Stimulated activated CD4-positive, alpha-beta T cell treated with anti-CD3 and anti-CD28 coated beads, TNF-alpha, amount 100 ng/mL, for 4 hours (primary cell): ENCODE measurements at places on chromosomes 5 and 9.

DNA sequence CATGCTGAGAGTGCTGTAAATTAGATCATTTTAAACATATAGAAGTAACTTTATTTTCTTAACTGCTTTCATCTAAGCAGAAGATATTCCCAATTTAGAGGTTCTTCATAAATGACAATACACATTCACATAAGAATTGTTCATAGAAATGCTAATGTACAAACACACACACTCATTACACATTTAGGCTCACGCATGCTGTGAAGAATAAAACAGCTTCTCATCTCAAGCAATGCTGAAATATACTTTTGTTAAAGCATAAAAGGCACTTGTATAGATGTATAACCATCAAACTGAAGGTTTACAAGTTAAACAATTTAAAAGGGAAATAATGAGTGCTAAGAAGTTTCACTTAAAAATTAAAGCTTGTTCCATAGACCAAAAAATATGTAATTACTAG, 18.1 kb upstream of the FTMT start:
- DNase-seq: no peak

GRCh38 chr9:82606071-82606470, 456.9 kb downstream of the RASEF start:
- no peak for DNase-seq

DNA sequence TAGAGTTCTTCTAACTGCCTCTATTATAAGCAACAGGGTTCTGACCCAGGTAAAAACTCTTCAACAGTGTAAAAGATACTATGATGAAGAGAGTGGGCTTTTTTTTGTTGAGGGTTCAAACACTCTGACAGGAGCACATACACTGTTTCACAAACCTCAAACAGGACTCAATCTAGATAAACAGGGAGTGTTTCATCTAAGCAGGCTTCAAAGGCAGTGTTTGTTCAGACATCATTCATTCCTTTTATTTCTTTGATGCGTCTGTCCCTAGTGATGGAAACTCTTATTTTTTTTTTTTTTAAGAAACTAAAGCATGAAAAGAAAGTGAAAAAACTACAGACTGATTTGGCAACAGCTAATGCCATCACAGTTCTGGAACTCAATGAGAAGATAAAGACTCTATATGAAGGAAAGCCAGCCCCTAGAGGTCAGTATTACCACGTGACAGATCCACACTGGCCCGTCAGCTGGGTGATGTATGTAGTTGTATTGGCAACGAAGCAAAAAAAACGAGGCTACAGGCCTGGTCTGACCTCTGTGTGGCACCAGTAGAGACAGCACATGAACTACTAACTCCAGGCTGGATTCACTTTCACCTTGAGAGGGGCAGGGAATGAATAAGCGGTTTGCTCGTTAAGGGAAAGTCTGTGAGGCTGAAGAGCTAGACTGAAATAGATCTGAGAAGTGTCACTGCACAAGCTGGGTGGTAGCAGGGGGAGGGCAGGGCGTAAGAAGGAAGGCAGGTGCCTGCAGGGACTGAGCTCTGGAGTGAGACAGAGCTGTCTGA, 172.2 kb downstream of the CCDC192 start:
- DNase-seq: no peak

DNA sequence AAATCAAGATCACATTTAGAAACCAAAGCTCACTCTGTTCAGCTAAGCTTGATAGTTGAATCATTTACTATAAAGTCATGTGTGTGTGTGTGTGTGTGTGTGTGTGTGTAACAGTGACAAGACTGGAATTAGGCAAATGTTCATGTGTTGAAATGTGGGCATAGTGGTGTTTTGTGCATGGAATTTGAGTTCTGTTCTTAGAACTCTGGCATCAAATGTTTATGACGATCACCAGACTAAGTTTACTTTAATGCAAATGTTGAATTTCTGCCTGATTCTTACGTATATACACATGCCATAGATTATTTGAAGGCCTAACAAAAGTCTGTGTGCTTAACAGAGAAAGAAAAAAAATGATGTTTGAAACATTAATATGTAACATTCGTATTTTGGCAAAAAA, 72.8 kb upstream of the COL5A1 start:
- no peak for DNase-seq

- DNase-seq: no peak
Observed at GRCh38 chr5:67659288-67659687, 462.7 kb upstream of the CD180 start.
